Right ventricle myocardium inferior (tissue), 1 donor: ENCODE measurements at places on chromosomes 6 and 20. TPM values are rescaled to one million over a fixed set of nuclear protein-coding genes. Genes with fewer than 3 reads are reported as not detected.

TUBB2B gene
- 0.97 TPM for total RNA-seq

CYP24A1 gene
- total RNA-seq: not detected

PXT1 gene
- not detected for total RNA-seq

C2 gene
- 8.9 TPM for total RNA-seq

GLP1R gene
- total RNA-seq: 6.8 TPM

MEI4 gene
- total RNA-seq: 0.65 TPM

PLN gene
- total RNA-seq: 2,685 TPM

ACTL10 gene
- 0.19 TPM for total RNA-seq

MBOAT1 gene
- 5.3 TPM for total RNA-seq

CPXM1 gene
- 2.3 TPM for total RNA-seq

C6orf132 gene
- total RNA-seq: 2.0 TPM

DNA sequence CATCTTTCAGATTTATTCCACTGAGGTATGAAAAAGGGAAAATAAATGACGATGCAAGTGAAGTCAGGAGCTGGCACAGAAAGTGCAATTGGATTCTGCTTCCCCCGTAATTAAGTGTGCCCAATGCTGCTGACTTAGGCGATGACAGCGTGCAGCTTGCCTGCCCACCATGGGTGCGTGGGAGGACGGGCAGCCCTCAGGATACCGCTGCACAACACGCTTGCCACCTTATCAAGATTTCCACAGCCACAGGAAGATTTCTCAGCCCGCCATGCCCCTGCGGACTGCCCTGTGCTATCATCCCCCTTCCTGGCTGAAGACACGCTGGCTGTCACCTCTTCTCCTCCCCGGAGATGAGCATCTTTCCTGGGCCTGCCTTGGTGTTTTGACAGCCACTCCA lies 103.3 kb upstream of the BACH2 start:
- DNase-seq: no peak

DNA sequence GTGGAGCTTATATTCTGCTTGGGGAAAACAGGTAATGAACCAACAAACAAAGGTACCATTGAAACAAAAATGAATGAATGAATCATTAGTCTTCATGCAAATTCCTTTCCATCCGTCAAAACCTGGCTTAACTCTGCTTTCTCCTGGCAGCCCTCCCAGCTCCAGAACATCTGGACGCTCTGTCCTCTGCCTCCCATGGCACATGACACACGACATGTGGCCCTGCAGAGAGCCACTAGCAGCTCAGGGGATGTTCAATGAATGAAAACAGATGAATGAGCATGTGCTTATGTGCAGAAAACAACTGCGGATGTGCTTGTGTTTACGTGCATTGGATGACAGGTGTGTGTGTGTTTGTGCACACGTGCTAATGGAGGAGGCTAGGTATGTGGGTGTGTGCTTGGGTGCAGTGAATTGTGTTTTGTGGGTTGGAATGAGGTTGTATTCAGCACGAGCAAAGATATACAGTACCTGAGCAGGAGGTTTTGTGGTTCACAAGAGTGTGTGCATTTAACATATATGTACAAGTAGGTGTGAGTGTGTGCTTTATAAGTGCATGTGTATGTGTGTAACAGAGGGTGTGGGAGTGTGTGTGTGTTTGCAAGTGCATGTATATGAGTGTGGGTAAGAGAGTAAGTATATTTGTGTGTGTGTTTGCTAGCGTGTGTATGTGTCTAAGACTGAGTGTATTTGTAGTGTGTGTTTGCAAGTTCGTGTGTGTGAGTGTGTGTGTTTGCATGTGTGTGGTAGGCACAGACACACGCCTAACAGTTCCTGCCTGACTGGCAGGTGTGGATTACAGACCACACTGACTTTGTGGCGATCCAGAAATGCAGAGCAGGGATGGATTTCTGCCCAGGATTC lies 374.1 kb upstream of the SULF2 start:
- DNase-seq: no peak

- DNase-seq: no peak
Measured at GRCh38 chr6:146336191-146336590, 207.4 kb upstream of the RAB32 start.

DNA sequence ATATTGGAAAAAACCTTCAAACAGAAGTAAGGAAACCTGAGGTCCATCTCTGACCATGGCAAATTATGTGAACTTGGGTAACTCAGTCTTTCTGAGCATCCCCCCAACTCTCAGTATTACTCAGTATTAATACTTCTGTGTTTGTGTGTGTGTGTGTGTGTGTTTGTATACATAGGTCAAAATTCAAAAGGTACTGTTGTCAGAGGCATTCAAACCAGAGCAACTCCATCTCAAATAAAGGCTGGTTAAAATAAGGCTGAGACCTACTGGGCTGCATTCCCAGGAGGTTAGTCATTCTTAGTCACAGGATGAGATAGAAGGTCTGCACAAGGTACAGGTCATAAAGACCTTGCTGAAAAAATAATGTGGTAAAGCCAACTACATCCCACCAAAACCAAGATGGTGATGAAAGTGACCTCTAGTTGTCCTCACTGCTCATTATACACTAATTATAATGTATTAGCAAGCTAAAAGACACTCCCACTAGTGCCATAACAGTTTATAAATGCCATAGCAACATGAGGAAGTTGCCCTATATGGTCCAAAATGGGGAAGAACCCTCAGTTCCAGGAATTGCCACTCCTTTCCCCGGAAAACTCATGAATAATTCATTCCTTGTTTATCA lies 33.3 kb upstream of the SLC22A16 start:
- no peak for DNase-seq

DNA sequence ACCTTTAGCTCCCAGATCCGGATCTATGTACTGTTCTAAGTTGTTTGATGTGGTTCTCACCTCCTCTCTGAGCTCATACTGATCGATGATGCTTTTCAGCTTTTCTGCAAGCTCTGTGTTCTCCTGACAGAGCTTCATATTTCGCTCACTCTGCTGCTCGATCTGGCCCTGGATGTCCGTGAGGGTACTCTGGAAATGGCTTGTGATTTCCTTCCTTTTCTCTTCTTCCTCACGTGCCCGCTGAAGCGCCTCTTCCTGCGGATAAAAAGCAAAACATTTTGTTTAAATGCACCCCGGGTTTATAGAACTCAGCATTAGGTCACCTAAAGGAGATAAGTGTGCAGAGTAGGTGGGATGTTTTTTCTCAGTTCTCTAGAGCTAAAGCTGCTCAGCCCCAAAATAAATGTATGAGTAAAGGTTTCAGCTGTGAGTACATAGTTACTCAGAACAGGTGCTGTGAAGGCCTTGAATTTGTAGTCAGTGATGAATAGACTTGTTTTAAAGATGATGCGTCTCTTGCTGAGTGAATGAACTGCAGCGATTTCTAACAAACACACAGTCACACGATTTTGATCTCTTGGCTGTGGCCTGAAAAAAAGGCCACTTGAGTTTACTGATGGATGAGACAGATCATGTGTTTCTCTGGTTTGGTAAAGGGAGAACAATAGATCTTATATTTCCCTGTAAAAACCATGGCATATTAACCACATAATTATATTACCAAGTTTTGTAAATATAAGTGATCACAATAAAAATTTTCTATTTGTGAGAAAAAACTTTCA lies 29.1 kb downstream of the TXLNB start:
- no peak for DNase-seq

- DNase-seq: no peak
Measured at GRCh38 chr20:51747182-51747911, 20.8 kb downstream of the ATP9A start.

- no peak for DNase-seq
Measured at GRCh38 chr6:5674141-5674540, 332.6 kb downstream of the NRN1 start.

- no peak for DNase-seq
Measured at GRCh38 chr6:149750136-149750609, 632 bp downstream of the PCMT1 start.

DNA sequence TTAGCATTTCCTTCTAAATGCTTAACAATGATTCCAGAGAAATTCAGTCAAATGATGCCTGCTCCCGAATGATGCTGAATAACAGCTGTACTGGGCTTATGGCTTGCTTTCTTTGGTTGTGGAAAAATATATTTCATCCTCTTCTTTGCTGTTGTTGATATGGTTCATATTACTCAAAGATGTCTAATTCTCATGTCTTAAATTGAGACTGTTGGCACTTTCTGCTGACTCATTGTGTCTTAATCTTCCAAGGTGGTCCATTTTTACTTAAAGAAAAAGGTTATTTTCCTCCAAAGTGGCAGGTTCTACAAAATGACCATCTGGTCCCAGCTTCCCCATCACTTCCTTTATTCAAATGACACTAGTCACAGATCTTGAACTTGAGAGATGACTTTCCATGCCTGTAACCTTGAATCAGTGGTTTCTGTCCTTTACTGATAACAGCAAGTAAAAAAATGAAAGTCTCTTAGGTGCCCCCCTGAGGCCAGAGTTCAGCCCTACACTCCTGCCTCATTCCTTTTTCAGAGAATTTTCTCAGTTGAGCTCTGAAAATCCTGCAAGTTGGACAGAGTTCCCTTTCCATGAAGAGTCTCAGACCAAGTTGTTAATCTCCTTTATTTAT lies 6.9 kb downstream of the SNAP25 start:
- no peak for DNase-seq

GRCh38 chr20:37866051-37866450 lies 36.9 kb upstream of the VSTM2L start:
- no peak for DNase-seq

- no peak for DNase-seq
Measured at GRCh38 chr6:150271501-150272263, 97.1 kb upstream of the IYD start.

GRCh38 chr6:140460267-140460666 lies 1085.8 kb upstream of the CITED2 start:
- no peak for DNase-seq

GRCh38 chr6:157239671-157240058 lies 83.7 kb downstream of the TMEM242 start:
- no peak for DNase-seq

- no peak for DNase-seq
Measured at GRCh38 chr6:145569140-145569539, 166.2 kb downstream of the EPM2A start.

DNA sequence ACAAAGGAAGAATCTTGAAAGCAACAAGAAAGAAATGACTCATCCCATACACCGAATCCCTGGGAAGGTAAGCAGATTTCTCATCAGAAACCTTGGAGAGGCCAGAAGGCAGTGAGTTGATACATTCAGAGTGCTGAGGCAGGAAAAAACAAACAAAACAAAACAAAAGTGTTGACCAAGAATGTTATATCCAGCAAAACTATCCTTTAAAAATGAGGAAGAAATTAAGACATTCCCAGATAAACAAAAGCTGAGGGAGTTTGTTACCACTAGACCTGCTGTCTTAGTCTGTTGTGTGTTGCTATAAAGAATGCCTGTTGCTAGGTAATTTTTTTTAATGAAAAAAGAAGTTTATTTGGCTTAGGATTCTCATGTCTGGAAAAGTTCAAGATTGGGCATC lies 33.7 kb upstream of the PPP1R3G start:
- DNase-seq: no peak

- DNase-seq: no peak
Measured at GRCh38 chr20:59598625-59599310, 5.6 kb upstream of the PHACTR3 start.

DNA sequence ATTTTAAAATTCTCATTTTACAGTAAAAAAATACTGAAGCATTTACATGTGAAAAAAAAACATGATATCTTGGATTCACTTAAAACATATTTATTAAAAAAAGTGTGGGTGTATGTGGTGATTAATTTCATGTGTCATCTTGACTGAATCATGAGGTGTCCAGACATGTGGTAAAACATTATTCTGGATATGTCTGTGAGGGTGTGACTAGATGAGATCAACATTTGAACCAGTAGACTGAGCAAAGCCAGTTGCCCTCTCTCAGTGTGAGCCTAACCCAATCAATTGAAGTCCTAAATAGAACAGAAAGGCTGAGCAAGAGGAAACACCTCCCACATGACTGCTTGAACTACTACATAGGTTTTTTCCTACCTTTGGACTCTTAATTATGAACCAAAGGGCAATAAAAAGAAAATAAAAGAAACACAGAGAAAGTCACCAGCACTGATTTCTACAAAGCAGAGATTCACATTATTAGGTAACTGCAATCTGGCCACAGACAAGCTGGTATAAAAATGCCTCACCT lies 90.5 kb upstream of the VGLL2 start:
- DNase-seq: no peak

DNA sequence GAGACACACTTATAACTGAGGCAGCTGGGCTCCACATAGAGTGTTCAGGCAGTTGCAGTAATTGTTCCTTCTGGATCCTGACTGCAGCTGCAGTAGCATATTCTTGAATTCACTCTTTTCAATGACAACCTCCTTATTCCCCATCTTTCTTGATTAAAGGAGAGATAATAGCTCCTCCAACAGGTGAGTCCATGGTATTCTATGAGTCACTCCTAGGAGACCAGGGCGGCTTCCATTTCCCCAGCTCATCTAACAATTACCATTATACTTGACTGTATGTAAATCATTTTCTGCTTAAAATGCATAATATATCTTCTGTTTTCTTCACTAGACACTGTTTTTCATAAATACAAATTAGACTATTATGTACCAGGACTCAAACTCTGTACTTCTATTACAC lies 62.4 kb downstream of the TENT5A start:
- no peak for DNase-seq

DNA sequence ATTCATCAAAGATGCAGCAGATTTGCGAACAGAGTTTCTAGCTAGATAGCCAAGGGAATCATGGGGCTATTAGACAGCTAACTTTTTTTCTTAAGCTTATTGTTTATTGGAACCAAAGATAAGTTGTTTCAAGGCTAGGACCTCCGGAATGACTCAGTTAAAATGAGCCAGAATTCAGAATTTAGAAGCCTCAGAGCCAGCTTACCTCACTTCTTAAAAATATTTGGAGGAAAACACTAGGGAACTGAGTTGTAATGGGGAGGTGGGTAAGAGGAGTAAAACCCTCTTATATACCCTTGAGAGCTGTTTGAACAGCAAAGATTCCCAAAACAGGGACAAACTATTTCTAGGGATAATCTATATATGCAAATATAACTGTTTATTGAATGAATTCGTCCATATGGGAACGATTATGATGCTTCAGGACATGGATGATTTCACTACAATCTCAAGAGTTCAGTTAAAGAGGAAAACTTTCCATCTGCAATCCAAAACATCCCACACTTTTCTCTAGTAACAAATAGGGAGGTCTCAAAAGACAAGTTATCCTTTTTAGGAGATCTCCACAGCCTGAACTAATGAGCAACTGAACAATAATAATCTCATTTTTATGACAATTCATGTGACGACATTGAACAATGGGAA lies 12.6 kb upstream of the CARMIL1 start:
- no peak for DNase-seq

- DNase-seq: no peak
Measured at GRCh38 chr20:16007962-16008361, 565.3 kb downstream of the KIF16B start.

GRCh38 chr6:48474830-48475229 lies 363.8 kb upstream of the PTCHD4 start:
- DNase-seq: no peak
